Stimulated activated CD4-positive, alpha-beta T cell treated with anti-CD3 and anti-CD28 coated beads, Interleukin-4, amount 100 ng/mL, for 24 hours (primary cell): ENCODE measurements at places on chromosomes 13 and 19.

GRCh38 chr13:28705461-28706083 lies 13.2 kb downstream of the SLC46A3 start:
- DNase-seq: no peak

- DNase-seq: no peak
These were observed 17.4 kb downstream of the ZC3H4 start for GRCh38 chr19:47096100-47096704.

- DNase-seq: no peak
These were observed 8.1 kb downstream of the PSG7 start for GRCh38 chr19:42928896-42929295.

GRCh38 chr13:32695602-32696250 lies 109.5 kb downstream of the PDS5B start:
- no peak for DNase-seq

DNA sequence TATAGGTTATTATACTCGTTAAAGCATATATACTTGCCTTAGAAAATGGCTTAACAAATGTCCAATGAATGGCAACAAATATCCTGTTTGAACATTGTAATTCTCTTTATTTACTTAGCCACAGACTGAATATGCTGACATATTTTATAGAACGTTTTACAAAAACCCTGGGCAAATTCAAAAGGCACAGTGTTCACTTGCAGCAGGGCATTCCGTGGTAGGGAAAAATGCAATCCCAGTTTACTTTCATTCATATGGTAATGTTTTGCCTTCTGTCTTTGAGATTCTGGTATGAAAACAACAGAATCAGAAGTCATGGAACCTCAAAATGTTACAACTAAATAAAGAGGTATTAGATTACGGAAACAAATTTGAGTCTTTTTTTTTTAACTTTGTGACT lies 56.2 kb upstream of the MYCBP2 start:
- no peak for DNase-seq
